ENCODE measurements at places on chromosomes 6 and 20.

DNA sequence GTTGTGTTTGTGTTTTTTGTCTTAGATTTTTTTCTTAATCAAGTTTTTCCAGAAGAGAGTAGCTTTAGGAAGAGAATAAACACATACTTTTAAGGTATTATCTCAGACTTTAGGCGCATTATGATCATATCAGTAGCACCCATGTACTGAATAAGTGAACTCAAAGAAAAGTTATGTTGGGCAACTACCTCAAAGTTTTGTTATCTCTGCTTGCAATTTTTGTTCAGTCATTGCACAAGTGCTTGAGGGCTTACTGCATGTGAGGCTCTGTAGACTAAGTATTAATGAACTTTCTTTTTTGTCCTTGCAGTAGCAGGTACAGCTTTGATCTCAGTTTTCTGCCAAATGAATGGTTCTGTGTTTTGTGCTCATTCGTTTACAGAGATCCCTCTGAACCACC, 189.0 kb downstream of the SLC16A10 start:
- no peak for DNase-seq

DNA sequence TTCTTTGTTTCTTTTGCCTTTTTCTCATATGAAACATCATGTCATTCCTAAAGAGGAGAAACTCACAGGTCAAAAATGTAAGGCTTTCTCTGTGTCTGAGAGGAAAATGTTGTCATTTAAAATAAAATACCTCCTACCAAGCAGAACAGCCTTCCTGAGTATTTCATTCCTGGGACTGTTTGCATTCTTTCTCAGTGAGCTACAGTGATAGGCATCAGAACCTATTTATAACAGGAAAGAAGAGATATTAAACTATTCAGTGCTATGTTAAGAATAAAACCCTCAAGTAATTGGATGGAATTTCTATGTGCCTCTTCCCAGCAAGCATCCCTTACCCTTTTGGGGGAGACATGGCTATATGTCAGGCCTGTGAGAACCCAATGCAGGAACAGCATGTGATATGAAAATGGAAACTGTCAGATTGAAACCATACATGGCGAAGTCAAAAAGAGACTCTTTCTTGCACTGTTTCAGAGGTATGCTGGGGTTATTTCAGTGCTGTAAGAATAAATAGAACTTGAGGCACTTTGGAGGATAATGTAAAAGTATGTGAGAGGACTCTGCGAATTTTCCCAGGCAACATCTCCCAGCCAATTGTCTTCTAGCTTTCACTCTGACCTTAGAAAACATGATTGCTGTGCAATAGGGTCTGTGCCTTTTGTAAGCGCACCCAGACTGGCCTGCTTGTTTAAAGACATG, 133.8 kb upstream of the CCN2 start:
- DNase-seq, result peak; percentile 78

DNA sequence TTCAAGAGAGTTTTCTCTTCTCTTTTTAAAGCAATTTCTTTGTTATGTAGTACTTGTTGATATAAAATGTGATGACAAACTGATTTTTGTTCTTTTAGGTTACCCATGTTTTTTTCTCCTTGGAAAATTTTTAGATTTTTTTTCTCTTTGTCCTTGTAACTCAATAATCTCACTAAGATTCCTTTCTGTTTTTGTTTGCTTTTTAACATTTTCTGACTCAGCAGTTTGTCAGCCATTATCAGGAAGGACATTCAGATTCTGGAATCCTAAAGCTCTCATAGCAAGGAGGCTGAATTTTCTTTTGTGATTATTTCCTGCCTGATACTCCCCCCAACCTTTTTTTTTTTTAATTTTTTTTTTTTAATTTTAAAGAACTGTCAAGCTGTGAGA, 75.2 kb upstream of the CITED2 start:
- DNase-seq, result peak; percentile 27

- no peak for DNase-seq
These were observed 15.8 kb downstream of the CAGE1 start for GRCh38 chr6:7373739-7374138.

DNA sequence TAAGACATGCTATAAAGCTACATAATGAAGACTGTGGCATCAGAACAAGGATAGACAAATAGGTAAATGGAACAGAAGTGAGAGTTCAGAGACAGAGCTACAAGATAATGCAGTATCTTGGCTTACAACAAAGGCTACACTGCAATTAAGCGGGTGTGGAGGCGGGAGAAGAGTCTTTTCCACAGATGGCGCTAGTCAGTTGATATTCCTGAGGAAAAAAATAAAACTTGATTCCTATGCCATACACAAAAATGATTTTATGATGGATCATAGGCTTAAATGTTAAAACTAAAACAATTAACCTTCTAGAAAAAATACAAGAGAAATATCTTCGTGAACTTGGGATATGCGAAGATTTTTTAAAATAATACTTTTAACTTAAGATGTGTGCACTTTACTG, 31.0 kb downstream of the RIN2 start:
- DNase-seq, result no peak

DNA sequence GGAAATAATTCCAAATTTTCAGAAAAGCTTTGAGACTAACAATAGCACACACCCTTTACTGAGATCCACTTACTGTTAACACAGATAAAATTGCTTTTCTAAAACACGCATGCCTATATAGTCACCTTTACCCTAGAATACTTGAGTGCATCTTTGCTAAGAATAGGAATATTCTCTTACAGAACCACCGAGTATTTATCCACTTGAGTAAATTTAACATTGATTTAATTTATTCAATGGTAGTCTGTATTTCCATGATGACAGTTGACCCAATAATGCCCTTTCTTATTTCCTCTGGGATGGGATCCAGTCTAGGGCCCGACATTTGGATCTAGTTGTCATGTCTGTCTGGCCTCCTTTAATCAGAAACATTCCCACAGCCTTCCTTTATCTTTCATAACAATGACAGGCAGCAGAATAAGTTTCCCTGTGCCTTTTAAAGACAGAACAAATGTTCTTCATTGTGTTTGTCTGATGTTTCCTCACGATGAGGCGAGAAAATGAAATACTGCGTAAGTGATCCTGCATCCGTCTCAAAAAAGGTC, 56.6 kb upstream of the ERVFRD-1 start:
- DNase-seq, result no peak

- DNase-seq, result no peak
These were observed 49.5 kb upstream of the FBXO30 start for GRCh38 chr6:145863988-145864616.

GRCh38 chr6:80728101-80728750, 621.8 kb downstream of the BCKDHB start:
- peak; percentile 24 for DNase-seq
